NCI-H1048 (cell line): ENCODE measurements at places on chromosomes 16 and 17.

DNA sequence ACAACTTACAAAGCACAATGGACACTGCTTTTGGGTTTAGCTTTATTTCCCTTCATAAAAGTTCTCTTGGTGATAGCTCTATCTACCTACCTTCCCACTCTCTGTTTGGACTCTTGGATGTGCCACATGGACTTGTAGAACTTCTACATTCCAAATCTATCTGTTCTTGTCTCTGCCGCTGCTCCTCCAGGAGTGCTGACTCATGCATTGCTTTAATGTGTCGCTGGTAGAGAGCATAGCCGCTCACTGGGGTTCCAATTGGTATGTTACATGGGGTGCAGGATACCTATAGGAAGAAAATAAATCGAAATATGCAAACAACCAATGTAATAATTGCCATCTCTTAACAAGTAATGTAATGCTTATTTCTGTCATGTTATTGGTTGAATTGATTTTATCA lies 92.1 kb downstream of the TTC19 start:
- no peak for DNase-seq

- DNase-seq = no peak
Measured at GRCh38 chr17:50558941-50559614, 1.4 kb upstream of the CACNA1G start.

- no peak for DNase-seq
Measured at GRCh38 chr17:32870027-32870670, 6.8 kb downstream of the MYO1D start.

DNA sequence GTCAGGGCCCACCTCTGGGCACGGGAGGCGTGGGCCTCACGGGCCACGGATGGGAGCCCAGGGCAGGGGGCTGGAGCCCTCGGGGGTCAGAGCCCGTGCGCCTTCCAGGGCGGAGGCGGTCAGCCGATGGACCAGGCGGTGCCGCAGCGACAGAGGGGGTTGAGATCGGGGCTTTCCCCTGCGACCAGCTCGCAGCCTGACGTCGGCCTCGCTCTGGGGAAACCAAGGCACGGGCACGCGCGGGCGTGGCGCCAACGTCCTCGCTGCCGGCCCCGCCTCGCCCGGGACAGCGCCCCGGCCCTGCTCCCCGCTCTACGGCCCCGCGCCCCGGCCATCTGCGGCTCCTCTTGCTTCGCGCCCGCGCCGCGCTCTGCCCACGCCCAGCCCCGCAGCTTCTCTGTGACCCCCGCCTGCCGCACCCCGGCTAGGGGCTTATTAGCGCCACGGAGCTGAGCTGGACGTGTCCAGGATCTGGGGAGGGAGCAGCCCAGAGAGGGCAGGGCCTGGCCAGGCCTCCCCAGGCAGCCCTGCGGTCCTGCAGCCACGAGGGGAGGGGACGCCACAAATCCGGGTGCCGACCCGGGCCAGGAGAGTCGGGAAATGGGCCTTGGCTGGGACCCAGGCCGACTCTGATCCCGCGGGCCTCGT lies 13.5 kb downstream of the ACTG1 start:
- no peak for DNase-seq

DNA sequence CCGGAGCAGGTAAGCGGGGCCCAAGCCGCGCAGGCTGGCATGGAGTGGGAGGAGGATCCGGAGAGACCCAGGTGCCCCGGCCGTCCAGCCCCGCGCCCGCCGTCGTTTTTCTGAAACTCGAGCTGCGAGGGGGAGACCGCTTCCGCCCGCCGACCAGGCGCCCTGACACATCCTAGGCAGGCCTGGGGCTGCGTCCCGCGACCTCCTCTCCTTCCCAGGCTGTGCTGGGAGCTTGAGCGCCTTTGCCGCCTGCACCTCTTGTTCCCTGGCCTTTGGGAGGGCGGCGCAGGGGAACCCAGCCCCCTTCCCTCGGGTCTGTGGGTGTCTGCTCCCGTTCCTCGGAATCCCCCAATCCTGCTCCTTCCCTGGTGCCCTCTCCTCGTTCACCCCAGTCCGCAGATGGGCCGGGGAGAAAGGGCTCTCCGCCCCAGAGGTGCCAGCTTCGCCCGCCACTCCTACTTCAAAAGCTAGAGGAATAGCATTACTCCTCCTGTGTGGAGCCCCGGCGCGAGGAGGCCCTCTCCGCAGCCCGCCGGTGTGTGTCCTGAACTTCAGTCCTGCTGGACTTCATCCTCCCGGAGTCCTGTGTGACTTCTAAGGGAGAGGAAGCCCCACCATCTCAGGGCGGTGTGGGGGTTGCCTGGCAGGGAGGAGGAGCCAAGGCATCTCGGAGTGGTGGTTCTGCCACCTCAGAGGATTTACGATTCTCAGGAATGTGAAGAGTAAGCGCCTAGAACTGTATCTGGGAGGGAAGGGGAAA lies 1.0 kb downstream of the NHERF1 start:
- DNase-seq = no peak

DNA sequence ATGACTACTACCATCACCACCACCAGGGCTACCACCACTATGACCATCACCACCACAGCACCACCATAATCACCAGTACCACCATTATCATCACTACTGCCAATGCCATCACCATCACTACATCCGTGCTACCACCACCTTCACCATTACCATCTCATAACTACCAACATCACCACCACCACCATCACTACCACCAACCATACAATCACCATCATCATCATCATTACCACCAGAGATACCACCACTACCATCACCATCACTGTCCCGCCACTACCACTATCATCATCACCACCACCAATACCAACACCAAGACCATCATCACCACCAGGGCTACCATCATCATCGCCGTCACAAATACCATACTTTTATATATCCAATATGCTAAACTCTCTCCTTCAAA lies 369.6 kb upstream of the DYNLRB2 start:
- DNase-seq = no peak

DNA sequence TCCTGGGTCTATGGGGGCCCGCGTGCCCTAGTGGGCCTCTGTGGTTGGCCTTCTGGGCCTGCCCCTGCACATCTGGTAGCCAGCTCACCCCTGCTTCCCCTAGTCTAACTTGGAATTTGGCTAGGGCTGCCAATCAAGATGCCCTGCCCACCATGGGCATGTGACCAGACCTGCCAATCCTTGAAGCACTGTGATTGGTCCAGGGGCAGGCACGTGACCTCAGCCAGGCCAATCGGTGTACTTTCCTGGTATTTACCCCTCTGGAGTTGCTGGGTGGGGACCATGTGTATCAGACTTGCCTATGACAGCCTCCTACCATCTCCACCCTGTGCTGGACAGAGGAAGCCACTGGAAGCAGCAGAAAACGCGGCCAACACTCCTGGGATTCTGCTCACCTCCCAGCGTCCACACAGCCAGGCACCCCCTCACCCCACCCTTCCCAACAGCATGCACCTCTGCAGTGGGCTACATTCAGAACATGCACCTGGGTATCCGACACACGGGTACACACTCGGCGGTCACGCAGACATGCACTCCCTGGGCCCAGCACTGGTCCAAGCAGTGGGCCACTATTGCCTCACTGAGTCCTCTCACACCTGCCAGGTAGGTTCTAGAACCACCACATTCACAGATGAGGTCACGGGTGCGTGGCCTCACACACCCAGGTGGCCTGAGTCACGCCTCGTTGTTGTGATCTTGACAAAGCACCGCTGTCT lies 96.9 kb downstream of the RBFOX3 start:
- no peak for DNase-seq

DNA sequence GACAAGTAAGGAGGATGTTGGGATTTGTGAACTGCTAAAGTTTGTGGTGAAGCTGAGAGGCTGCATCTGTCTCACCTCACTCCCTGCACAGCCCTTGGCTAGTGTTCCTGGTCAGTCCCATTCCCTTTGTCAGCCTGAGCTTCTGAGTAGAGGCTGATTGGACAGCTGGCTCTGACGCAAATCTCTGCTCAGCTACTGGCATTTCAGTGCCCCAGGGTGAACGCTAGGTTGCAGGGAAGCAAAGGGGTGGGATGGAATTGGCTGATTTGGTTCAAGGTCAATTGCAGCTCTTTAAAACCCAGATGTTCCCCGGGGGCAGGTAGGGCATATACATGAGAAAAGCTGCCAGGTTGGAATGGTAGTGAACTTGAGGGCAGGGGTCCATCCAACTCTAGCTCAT lies 23.1 kb upstream of the CNOT1 start:
- DNase-seq = no peak

DNA sequence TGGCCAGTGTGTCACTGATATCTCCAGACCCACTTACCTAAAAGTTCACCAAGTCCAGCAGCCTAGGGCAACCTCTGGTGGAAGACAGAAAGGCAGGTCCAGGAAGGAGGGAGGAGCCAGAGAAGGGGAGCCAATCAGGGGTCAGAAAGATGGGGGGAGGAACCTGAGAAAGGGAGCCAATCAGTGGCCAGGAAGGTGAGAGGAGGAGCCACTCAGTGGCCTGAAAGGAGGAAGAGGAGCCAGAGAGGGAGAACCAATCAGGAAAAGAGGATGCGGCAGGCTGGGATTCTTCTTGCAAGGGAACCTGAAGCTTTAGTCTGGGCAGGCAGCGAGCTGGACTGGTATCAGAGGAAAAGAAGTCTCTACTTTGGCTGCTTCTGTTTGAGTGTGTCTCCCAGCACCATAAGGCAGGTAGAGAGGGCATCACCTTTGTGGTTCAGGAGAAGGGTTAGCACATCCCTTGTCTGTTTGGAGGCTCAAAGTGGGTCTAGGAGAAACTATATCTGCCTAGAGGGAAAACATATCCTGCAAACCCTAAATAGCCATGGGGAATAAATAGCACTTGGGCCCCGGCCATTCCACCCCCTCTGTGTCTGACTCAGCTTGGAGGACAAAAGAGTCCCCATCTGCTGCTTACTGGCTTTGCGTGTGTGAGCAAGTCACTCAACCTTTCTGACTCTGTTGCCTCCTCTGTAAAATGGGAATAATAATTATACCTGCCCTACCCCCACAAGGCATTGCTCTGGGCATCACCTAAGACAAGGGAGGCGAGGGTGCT lies 43.4 kb upstream of the CRHR1 start:
- DNase-seq = peak; percentile 53

DNA sequence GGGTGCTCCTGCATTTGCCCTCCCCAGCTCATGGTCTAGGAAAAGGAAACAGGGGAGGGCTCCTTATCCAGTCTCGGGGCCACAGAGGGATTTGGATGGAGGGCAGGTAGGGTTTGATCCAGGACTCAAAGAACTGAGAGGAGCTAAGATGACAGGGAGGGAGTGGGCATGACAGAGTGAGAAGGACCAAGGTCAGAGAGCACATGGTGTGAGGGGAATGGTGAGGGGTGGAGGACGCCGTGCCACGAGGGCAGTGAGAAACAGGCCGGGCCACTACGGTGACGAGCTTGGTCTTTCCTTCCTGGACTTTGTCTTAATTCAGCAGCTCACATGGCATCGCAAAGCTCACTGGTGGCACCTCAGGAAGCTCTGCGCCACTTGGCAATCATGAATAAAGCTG lies 35.2 kb downstream of the IRF8 start:
- no peak for DNase-seq

- no peak for DNase-seq
Measured at GRCh38 chr16:53202398-53202797, 147.6 kb downstream of the CHD9 start.

GRCh38 chr16:50694206-50694605 lies 800 bp downstream of the NOD2 start:
- no peak for DNase-seq

DNA sequence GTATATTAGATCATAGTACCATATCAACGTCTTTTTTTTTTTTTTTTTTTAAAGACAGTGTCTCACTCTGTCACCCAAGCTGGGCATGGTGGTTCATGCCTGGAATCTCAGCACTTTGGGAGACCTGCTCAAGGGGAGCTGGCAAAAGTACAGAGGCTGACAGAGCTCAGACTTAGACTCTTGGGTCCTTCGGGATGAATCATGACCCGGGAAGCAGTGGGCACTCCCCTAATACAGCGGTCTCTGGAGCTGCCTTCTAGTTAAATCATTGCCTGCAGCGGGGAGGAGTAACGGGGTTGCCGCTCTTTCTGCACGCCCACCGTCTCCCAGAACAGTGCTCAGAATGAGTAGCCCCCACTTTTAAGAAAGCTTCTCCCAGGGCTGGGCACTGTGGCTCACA lies 174.4 kb downstream of the CPPED1 start:
- DNase-seq = no peak

GRCh38 chr17:47265983-47266541 lies 12.4 kb downstream of the ITGB3 start:
- no peak for DNase-seq

GRCh38 chr17:164303-165235 lies 16.9 kb downstream of the DOC2B start:
- DNase-seq = no peak

GRCh38 chr16:8958344-8959167 lies 5.2 kb downstream of the USP7 start:
- DNase-seq = no peak

DNA sequence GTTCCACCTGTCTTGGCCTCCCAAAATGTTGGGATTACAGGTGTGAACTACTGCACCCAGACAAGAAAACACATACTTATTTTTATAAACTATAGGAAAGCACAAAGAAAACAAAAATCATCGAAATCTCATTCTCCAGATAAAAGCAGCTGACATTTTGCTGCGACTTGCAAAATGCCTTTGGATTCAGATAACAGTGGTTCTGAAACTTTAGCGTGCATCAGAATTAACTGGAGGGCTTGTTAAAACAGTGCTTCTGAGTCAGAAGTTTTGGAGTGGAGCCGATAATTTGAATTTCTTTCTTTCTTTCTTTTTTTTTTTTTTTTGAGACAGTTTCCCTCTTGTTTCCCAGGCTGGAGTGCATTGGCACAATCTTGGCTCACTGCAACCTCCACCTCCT lies 17.7 kb upstream of the GJD3 start:
- no peak for DNase-seq

DNA sequence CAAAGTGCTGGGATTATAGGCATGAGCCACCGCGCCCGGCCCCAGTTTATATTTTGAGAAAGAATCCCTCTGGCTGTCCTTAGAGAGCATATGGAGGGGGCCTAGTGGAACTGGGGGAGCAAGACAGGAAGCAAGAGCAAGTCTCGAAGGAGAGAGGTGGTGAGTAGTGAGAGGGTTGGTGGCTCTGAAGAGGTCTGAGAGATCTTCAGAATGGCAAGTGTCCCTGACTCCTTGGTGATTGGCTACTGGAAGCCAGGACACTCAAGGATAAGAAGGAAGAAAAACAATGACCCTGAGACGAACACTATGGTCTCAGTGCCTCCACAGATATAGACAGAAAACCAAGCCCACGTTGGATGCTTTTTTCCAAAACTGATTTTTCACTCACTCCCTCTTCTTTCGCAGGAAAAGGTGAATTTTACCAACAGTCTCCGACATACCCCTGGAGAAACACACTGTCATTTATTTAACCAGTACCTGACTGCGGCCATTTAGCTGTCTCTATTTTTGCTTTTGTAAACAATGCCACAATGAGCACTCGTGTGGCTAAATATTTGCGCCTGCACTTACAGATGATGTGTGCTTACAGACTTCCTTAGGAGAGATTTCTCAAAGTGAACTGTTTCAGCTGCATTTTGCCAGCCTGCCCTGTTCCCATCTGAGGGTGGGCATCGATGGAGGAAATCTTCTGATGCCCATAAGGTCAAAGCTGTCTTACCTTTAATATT lies 15.9 kb upstream of the DOK4 start:
- DNase-seq = no peak

GRCh38 chr17:83078378-83079351 lies 744 bp upstream of the METRNL start:
- DNase-seq = no peak

GRCh38 chr16:21703589-21704174 lies 39.9 kb downstream of the OTOA start:
- DNase-seq = no peak

GRCh38 chr16:3183445-3184139 lies 4.4 kb upstream of the OR1F1 start:
- no peak for DNase-seq

GRCh38 chr16:48911700-48912099 lies 301.7 kb upstream of the N4BP1 start:
- DNase-seq = no peak
